ENCODE measurements at places on chromosomes 1 and 21.

- ATAC-seq, result no peak
Observed at GRCh38 chr1:186655876-186656275, 24.3 kb downstream of the PTGS2 start.

- no peak for ATAC-seq
Observed at GRCh38 chr1:10773376-10773775, 23.1 kb downstream of the CASZ1 start.

DNA sequence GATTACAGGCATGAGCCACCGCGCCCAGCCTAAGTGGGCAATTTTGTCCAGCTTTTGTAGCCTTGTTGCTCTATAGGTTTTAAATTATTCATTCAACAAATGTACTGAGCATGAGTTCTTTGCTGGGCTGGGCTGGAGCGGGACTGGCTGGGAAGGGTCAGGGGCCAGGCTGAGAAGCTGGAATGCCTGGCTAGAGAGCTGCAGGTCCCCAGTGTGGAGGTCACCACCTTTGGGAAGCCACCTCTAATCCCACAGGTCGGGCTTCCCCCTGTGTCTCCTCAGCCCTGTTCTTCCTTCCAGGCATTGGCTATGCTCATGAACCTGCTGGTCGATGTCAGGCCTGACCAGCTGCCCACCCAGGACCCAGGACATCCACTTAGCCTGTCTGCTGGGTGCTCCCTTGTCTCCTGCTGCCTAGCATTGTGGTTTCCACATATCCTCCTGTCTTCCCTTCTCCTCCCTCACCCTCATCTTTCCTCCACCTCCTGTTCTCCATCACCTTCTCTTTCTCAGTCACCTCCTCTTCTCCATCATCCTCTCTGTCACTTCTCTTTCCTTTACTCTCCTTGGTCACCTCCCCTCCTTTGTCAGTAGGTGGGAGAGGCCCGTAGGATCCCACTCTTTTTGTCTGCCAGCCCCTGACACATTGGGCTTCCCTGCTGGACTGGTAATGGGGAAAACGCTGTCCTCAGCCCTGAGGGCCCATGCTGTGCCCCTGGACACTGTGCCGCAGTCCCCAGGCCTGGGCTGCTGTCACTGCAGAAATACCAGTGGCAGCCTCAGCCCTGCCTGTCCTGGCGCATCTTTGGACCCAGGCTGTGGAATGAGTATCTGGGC is 23.8 kb downstream of the SERINC2 start:
- ATAC-seq, result no peak

DNA sequence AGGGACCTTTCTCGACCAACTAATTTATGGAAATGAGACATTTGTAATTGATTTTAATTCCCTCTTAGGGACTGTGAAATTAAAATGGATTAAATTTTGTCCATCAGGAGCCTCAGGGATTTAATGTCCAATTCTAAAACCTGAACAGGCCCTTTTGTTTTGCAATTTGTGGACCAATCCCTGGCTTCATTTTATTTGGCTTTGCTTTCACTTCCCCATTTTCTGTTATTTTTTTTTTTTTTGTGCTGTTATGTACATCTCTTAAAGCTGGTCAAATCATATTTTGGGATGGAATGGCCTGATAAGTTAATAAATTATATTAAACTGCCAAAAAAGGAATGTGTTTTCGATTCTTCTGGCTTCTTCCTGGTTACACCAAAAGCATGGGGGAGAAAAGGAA is 28.9 kb downstream of the ZSCAN20 start:
- ATAC-seq, result no peak

DNA sequence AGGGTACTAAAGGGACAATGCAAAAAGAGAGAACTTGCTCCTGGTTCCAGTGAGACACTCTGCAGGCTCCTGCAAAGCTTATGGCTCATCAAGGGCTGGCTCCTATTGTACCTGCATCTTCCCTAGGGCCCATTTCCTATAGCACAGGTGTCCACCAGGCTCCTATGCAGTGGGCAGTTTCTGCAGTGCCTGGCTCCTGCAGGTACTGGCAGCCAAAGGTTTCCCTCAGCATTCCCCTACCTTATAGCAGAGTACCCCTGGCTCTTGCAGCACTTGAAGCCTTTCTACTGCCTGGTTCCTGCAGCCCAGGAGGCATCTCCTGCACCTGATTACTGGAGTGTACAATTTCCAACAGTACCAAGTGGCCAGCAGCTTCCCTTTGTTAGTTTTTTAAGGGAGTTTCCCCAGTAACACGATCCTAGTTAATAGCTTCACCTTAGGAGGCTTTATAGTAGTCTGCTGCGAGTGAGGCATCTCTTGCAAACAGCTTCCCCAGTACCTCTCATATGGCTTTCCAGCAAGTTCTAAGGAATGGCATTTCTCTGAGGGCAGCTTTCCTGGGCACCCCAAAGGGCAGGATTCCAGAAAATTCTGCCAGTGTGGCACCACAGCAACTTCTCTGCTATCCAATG is 141.7 kb downstream of the DENND1B start:
- no peak for ATAC-seq

DNA sequence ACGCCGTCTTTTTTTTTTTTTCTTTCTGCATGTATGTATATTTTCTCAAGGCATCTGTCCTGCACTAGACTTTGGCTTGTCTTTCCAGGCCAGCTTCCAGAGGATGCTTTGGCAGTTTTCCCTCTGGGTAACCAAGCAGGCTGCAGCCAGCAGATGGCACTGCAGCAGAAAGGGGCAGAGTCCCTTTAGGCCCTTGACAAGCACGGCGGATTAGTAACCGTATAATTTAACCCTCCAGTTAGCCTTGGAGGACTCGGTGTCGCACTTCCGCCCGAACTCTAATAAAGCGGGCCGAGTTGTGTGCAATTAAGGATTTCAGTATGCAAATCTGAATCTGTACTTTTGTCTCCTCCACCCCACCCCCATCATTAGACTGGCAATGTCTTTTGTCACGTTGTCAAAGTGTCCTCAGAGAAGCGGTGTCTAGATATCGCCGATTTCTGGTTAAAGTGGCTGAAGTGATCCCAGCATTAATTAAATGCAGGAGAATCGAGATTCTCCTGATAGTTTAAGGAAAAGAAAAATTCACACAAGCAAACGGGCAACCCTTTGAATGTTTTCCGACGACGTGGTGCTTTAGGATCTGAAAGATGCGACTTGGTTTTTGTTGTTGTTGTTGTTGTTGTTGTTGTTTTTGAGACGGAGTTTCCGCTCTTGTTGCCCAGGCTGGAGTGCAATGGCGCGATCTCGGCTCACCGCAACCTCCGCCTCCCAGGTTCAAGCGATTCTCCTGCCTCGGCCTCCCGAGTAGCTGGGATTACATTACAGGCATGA is 1.1 kb upstream of the TMEM167B start:
- ATAC-seq, result no peak

GRCh38 chr1:113721010-113721409 is 38.3 kb downstream of the PHTF1 start:
- ATAC-seq, result no peak

- ATAC-seq, result no peak
Observed at GRCh38 chr1:62077821-62078220, 116.8 kb upstream of the L1TD1 start.

GRCh38 chr1:234536741-234537140 is 57.8 kb upstream of the TARBP1 start:
- no peak for ATAC-seq

- no peak for ATAC-seq
Observed at GRCh38 chr1:113958691-113959090, 20.6 kb upstream of the OLFML3 start.

DNA sequence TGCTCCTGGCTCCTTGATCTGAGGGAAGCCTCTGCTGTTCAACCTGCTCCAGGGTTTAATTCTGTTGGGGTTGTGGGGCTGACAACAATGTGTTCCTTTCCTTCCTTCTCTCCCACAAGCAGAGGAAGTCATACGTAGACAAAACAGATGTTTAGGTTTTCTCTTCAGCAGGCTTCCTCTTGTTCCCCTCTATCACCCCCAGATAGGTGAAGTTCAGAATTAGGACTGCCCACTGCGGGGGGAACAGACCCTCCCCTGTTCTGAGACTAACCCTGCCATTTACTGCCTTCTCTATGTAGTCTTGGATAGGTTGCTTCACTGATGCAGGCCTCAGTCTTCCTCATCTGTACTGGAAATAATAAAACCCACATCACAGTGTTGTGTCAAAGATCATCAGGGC is 30.0 kb upstream of the NRDC start:
- ATAC-seq, result no peak

DNA sequence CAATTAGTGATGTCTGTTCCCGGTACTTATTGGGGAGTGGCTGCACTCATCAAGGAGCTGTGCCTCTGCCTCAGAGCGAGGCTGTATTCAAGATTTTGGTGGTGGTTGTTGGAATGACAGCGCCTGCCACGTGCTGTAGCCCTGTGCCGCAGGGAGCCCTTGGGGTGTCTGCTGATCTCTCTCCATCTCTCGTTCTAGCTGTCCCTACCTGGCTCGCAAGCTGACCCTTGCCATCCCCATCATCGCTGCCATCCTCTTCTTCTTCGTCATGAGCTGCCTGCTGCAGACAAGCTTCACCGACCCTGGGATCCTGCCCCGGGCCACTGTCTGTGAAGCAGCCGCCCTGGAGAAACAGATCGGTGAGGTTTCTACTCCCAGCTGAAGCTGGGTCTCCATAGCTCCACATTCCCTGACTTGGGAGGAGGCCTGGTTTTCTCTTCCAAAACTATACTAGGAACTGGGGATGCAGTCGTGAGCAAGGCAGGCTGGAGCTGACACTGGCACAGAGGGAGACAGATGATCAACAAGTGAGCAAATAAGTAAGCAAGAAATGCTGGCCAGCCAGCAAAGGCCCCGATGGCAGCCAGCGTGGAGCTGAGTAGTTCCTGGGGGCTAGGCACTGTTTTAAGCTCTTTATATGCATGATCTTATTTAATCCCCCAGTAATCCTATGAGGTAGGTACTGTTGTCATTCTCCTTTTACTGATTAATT is 5.9 kb downstream of the ZDHHC18 start:
- ATAC-seq, result no peak

DNA sequence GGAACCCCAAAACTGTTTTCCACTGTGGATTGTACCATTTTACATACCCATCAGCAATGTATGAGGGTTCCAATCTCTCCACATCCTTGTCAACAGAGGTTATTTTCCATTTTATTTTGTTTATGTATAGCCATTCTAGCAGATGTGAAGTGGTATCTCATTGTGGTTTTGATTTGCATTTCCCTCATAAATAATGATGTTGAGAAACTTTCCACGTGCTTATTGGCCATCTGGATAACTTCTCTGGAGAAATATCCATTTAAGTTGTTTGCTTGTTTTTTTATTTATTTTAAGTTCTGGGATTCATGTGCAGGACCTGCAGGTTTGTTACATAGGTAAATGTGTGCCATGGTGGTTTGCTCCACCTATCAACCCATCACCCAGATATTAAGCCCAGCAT is 280.2 kb upstream of the USP25 start:
- no peak for ATAC-seq

- ATAC-seq, result no peak
Observed at GRCh38 chr1:166999075-166999474, 10.0 kb downstream of the MAEL start.

DNA sequence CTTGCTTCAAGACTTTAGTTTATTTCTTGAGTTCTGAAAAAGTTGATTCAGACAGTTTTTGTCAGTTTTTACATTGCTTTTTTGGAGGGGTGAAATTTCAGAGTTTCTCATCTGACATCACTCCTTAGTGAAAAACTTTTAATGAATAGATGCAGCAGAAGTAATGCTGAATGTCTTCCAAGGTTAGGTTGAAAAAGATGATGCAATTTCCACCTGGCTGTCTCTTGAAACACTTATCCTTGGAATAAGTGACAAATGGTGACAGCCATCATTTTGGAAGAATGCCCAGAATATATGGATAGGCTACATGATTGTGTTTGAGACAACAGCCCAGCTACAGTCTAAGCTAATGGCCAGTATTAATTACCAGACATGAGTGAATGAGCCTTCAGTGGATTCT is 140.8 kb downstream of the ZNF644 start:
- ATAC-seq, result no peak

DNA sequence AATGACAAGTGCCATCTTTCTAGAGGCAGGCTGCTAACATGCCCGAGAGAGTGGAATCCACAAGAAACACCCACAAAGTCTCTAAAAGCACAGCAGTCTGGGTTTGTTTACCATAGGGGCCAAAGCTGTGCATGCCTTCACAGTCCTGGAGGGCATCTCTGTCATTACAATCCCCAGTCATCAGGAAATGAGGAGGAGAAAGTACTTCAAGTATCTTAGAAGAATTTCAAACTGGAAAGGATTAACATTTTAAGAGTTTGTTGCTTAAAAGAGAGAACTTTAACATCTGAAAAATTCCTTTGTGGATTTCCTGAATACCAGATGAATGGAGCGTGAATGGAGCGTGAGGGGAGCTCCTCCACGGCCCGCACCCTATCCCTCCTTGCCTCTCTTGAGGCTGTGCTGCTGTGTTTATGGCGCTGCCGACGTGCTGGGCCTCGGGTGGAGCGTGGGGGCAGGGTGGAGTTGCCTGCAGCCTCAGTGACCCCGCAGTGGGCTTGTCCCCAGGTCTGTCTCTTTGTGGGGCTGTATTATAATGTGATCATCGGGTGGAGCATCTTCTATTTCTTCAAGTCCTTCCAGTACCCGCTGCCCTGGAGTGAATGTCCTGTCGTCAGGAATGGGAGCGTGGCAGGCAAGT is 23.3 kb downstream of the SLC6A17 start:
- ATAC-seq, result no peak

DNA sequence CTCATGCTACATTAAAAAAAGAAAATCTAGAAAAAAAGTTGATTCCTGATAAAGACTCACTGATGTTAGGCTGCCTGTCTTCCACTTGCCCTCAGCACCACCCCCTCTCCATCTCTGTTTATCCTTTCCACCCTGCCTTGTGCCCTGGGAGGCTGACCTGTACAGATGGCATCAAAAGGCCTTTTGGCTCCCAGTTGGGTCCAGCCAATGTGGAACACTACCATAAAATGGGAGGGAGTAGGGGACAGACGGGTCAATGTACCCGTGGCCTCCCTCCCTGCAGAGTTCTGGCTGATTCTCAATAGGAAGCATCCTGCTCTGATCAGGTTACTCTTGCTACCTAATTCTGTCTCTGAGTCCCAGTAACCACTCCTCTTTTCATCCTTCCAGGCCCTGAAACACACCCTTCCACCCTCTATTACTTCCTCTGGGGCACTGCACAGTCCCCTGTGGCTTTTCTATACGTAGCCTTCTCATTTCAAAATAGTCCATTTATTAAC is 300.0 kb downstream of the HHIPL2 start:
- ATAC-seq, result no peak

GRCh38 chr1:54853793-54854370 is 33.1 kb downstream of the DHCR24 start:
- ATAC-seq, result no peak

DNA sequence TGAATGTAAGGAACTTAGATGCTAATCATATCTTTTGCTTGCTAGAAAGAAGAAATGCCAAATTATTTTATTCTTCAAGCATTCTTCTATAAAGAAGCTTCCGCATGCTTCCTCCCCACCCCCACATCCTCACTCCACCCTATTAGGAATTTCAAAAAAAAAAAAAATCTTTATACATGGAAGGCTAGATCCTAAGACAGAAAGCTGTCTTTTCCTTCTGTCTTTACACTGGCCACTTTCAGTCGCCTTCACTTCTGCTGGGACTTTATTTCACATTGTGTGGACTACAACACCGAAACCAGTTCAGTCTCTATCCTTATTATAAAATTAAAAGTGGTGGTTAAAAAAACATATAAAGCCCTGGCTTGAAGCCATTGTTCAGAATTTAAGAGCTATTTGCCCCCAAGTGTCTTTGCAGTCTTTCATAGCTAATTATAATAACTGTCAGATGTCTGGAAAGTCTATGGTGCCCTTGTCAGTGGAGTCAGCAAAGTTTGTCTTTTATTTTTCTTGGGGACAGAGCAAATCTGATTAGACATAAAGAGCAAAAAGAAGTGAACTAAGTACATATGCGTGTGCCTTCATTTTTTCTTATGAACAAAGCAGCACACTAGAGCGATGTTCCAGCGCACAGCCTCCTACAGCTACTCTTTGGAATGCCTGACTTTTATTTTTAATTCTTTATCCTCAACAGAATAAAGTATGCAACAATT is 297.7 kb downstream of the PTPRC start:
- peak; percentile 69 for ATAC-seq
